NCI-H146 (cell line): ENCODE measurements at places on chromosomes 3 and 15.
A peak's percentile ranks its signal among the peaks of the same experiment; 100 is the strongest.

GRCh38 chr3:152269056-152269830, 514 bp downstream of the MBNL1 start:
- DNase-seq, result peak; percentile 89

DNA sequence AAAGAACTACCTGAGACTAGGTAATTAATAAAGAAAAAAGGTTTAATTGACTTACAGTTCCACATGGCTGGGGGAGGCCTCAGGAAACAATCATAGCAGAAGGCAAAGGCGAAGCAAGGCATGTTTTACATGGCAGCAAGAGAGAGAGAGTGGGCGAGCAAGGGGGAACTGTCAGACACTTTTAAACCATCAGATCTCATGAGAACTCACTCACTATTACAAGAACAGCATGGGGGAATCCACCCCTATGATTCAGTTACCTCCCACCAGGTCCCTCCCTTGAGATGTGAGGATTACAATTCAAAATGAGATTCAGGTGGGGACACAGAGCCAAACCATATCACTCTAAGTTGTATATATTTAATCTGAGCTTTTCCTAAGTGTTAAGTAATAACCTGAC, 79.0 kb upstream of the MLF1 start:
- DNase-seq, result no peak

- no peak for DNase-seq
Observed at GRCh38 chr3:108334701-108335100, 38.4 kb downstream of the HHLA2 start.

GRCh38 chr15:29539736-29540135, 270.1 kb upstream of the NSMCE3 start:
- no peak for DNase-seq

GRCh38 chr3:141388823-141389621, 20.7 kb downstream of the ZBTB38 start:
- peak; percentile 35 for DNase-seq

- DNase-seq, result no peak
Observed at GRCh38 chr15:72585025-72585424, 69.5 kb upstream of the GOLGA6B start.

- peak; percentile 18 for DNase-seq
Observed at GRCh38 chr3:132662212-132662611, 2.1 kb downstream of the UBA5 start.

DNA sequence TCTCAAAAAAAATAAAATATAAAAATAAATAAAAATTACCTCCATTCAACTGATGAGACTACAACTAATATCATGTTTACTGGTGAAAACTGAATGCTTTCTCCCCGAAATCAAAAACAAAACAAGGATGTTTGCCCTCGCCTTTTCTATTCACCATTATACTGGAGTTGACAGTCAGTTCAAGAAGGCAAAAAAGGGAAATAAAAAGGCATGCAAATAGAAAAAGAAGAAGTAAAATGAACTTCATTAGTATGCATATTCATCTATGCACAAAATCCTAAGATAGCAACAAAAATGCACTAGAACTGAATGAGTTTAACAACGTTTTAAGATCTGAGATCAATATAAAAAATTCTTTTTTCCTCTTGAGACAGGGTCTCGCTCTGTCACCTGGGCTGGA, 72.7 kb upstream of the FAM174B start:
- no peak for DNase-seq

- peak; percentile 97 for DNase-seq
Observed at GRCh38 chr3:170697908-170698307, 112.0 kb upstream of the SLC7A14 start.

GRCh38 chr15:67009576-67010569, 55.5 kb upstream of the SMAD3 start:
- DNase-seq, result no peak

- DNase-seq, result no peak
Observed at GRCh38 chr15:73879426-73879825, 6.1 kb downstream of the TBC1D21 start.

DNA sequence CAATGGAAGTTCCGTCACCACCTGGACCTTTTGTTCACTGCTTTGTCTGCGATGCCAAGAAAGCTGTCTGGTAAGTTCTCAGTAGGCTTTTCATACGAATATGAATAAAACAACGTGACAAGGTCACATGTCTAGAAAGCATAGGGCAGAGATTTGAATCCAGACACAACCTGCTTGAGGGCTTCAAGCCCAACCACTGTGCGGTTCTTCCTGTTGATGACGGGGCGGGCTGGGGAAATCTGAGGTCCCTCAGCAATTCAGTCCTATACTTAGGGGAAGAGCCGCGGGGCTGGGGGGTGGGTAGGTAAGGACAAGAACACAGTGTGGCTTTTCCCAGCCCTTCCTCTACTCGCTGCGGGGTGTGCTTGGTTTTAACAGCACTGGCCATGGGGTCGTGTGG, 32.4 kb upstream of the SMAD3 start:
- no peak for DNase-seq

GRCh38 chr3:60277361-60277800, 973.9 kb downstream of the FHIT start:
- no peak for DNase-seq

- peak; percentile 62 for DNase-seq
Observed at GRCh38 chr3:126517291-126517951, at the start of gene UROC1. UROC1 (minus strand) TSS chr3:126517773; CDS start chr3:126517719, 54 bp downstream.

GRCh38 chr3:152480282-152480953, 211.7 kb downstream of the MBNL1 start:
- DNase-seq, result no peak

DNA sequence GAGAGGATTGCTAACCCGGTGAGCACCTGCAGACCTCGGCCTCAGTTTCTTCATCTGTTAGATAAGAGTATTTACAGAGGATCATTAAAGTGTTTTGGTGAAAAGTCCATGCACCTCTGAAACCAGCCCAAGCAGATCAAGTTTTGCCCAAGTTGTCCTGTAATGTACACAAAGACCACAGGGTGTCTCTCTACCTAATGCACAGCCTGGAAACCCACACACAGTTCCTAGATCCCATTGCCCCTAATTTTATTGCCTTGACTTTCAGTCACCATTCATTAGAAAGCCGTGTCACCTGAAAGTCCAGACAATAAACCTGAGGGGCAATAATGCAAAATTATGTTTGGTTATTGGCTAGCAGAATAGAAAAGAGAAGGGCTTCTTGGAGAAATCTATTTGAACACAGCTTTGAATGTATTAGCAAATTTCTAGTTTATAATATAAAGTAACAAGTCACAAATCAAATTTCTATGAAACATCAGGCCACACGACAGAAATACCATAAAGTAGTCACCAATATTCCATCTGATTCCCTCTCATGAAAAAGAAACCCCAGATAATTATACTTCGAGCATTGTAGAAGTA, 161.3 kb upstream of the SLC2A2 start:
- DNase-seq, result peak; percentile 22

DNA sequence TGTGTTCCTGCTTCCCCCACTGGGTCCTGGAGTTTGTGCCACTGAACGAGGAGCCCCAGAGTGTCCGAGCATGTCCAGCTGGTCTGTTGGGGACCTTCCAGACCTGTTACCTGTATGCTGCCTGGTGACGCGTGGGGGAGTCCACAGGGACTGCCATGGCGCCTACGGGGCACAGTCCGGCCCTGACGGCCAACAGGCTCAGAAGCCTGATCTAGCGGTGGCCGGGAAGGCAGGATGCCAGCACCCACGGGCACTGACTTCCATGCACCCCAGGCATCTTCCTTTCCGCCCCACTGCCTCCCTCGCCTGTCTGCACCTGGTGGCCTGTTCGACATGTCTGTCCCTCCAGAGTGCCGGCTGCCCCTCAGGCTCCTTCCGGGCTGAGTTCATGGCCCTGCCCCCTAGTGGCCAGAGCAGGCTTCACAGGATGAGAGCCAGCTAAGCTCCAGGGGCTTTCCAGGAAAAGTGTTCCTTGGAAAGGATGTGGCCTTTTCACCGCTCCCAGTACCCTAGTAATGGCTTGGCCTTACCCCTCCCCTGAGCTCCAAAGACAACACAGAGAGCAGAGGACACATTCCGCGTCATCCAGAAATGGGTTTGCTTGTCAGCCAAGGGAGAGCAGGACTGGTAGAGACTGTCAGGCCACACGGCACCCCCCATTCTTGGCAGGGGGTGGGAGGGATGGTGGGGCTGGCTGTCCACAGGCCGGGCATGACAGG, 35.7 kb downstream of the NGRN start:
- DNase-seq, result peak; percentile 67

GRCh38 chr3:49725906-49726681, 2.3 kb upstream of the GMPPB start:
- no peak for DNase-seq

DNA sequence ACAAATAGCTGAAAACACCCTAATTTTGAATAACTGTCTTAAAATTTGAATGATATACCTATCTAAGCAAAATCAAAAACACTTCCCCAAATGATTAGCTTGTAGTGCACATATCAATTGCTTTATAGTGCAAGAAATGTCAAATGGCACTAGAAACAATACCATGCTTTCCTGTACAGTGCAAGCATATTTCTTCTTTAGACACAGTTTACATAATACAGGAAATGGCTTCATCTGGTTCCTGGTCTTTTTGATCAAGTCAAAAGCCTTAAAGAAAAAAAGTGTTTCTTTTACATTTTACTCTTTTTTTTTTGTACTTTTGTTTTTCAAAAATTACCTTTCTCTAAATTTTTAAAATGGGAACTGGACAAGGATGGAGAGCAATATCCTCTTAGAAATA, 352.1 kb downstream of the MECOM start:
- DNase-seq, result no peak

DNA sequence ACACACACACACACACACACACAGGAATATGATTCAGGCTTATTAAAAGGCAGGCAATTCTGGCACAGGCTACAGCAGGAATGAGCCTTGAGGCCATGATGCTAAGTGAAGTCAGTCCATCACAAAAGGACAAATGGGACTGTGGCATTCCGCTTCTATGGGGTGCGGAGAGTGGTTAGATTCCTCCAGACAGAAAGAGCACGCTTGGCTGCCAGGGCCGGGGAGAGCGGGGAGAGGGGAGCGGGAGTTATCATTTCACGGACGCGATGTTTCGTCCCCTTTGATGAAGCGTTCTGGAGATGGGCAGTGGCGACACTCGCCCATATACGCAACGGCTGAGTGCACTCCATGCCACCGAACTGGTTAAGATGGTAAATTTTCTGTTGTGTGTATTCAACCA, 58.5 kb upstream of the FAM174B start:
- DNase-seq, result peak; percentile 49

GRCh38 chr15:75452865-75453702, 1.6 kb upstream of the SIN3A start:
- peak; percentile 54 for DNase-seq

DNA sequence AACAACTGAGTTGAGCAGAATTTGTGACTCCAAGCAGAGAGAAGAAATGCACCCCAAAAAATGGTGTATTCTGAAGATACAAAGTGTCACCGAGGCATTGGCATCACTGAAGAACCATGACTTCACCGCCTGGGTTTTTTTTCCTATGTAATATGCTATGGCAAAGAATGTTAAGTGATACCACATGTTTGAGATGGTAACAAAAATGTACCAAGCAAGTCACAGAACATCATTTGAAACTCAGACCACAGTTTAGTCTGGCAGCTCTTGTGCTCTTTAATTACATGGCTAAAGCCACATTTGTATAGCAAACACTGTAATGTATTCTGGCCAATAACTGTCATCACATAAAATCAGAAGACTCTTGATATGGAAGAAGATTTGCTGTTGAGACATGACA, 323.5 kb downstream of the ULK4 start:
- DNase-seq, result no peak

DNA sequence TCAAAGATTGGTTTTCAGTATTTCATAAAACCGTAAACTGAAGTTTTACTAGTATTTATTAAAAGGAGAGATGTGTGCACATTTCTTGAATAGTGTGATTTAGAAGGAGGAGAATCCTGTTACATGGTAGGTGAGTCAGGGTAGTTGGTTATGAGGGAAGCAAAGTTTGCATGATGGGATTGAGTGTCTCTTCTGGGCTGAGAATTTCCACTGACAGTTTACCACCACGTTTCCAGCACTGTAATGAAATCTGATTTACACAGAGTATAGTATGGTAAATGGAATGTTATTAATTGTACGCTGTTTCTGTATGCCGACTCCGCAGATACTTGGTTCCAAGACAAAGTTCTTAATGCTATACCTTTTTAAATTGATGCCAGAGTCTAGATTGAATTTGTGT, 1.6 kb downstream of the NECTIN3 start:
- no peak for DNase-seq

GRCh38 chr3:190560013-190560895, 46.4 kb downstream of the IL1RAP start:
- DNase-seq, result no peak

GRCh38 chr3:45689787-45690145, 570 bp downstream of the SACM1L start:
- no peak for DNase-seq

GRCh38 chr3:160162440-160162839, 62.8 kb upstream of the C3orf80 start:
- DNase-seq, result peak; percentile 20

- no peak for DNase-seq
Observed at GRCh38 chr3:152909180-152909883, 74.4 kb downstream of the P2RY1 start.

- DNase-seq, result no peak
Observed at GRCh38 chr3:152742368-152743347, 92.3 kb upstream of the P2RY1 start.

GRCh38 chr3:154791611-154792010, 288.5 kb upstream of the MME start:
- DNase-seq, result peak; percentile 68

- DNase-seq, result no peak
Observed at GRCh38 chr3:69568951-69569350, 170.3 kb upstream of the MITF start.

- peak; percentile 73 for DNase-seq
Observed at GRCh38 chr3:167684388-167684993, 30.7 kb upstream of the WDR49 start.

GRCh38 chr15:64459066-64459781, 1.2 kb upstream of the ZNF609 start:
- DNase-seq, result no peak

- DNase-seq, result no peak
Observed at GRCh38 chr15:80749589-80749988, 29.6 kb upstream of the CEMIP start.

DNA sequence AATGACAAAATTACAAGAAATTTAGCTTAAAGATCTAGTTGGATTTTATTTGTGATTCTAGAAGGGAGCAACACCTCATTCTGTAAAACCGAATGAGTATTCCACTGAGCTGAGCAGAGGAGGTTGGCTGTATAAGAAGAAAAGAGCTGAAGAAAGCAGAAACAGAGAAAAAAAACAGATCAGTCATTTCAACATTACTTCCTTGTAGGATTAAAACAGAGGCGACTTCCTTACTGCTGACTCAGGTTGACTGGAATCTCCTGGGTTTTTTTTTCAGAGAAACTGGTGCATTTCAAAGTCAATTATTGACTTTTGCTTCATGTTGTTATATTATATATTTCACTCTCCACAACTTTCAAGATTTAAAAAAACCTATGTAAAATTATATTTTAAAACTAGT, 368.1 kb upstream of the UBE2E2 start:
- no peak for DNase-seq
